HCT116 (cell line): ENCODE measurements at places on chromosomes 6 and 20. TPM values are rescaled to one million over a fixed set of nuclear protein-coding genes. Genes with fewer than 3 reads are reported as not detected.

CRISP3 gene
- not detected for total RNA-seq

TFAP2A gene
- 24.3 TPM for total RNA-seq

DNA sequence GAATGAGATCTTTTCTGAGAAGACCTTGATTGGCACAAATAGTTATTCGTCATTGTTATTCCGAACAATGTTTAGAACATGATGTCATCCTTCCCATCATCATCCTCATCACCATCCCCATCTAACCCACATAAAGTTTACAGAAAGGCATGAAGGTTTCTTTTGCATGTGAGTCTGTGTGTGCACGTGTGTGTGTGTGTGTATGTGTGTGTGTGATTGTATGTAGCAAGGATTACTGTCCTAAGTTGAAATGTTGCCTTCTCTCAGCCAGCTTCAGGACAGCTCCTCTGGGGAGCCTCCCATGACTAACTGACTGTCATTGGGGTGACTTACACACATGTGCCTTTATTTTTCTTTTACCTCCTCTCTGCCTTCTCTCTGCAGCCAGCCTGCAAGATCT is 113.5 kb downstream of the SLC22A3 start:
- no peak for DNase-seq
- no peak overlapping the region for H3K4me3 ChIP-seq

GRCh38 chr6:98067375-98067774 is 767.0 kb upstream of the POU3F2 start:
- H3K4me1 ChIP-seq = no peaks in the 10 kb centered on the region
- H3K4me3 ChIP-seq = no peak overlapping the region
- H3K27ac ChIP-seq = no peak overlapping the region
- H3K36me3 ChIP-seq = no peaks in the 10 kb centered on the region

HINT3 gene
- total RNA-seq = 12.7 TPM

DNA sequence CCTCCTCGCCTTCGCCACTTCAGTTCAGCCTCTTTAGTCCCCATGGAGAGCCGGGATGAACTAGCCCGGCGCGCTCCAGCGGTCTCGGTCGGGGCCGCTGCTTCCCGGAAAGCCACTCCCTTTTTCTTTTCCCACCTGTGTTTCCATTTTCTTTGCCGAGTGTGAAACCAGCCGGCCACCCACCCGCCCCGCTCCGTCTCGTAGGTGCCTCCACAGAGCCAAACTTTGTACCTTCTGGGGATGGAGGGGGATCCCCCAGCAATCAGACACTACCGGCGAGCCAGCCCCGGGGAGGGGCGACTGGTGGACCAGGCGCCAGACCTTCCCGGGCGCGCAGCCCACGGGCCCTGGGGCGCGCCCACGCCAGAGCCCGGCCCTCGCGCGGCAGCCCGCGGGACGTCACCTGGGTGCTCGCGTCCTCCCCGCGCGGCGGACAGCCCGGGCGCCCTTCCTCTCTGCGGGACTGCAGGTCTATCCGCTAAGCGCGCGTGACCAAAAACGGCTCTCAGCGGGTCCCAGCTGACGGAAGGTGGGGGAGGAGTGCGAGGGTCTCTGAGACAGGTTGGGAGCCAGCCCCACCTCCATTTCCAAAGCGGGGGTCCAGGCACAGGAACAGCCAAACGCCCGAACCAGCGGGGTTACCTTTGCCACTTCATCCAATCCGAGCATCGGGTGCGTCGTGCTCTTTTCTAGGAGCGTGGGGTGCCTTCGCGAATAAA is at the start of gene MCHR2:
Gene MCHR2, minus strand, starts transcription at position 691 of the 719 bp plus-strand sequence. CDS start 38,076 bp downstream, outside the sequence.
- DNase-seq = no peak
- H3K27ac ChIP-seq = no peak within 1 kb of the TSS
- H3K4me3 ChIP-seq = no peak within 1 kb of the TSS
- no peaks in the 10 kb centered on the region for H3K27me3 ChIP-seq

DNA sequence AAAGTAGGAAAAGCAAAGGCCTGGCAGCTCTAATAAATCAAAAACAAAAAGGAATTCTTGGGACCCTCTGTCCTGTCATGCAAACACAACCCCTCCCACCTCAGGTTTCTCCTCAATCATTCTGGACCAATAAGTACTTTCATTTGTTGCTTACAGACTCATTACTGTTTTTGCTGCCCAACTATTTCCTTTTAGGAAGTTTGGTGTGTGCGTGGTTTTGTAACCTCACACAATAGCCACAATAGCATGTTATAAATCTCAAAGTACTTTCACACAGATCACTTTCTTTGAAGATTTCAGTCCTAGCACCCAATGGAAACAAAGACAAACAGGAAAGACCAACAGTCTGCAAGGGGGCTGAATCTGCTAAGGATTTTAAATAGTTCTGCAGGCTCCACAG is 4.5 kb downstream of the MRPL14 start:
- no peak overlapping the region for H3K27ac ChIP-seq
- H3K36me3 ChIP-seq = peaks cover 13% of the 10 kb centered on the region; the same call in 1 of the 2 replicates
- H3K4me1 ChIP-seq = peaks cover 12% of the 10 kb centered on the region; the same call in 1 of the 2 replicates
- H3K4me3 ChIP-seq = no peak overlapping the region
- no peak for DNase-seq
- H3K27me3 ChIP-seq = no peaks in the 10 kb centered on the region

DNA sequence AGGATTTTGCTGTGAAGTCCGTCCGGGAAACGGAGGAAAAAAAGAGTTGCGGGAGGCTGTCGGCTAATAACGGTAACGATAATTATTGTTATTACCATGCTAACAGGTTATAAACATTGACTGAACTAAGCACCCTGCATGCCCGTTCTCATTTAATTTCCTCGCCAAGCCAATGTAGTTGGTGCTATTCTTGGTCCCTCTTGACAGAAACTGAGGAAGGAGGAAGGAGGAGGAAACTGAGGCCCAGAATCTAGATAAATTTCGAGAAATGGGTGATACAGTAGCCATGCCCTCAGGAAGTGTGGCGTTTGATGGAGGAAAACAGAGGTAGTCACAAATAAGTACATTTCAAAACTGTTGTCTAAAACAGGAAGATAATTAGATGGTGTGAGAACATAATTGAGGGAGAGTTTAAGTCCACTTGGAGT is 474 bp downstream of the TPX2 start:
- peak overlapping the region; percentile 86 for H3K4me3 ChIP-seq
- no peaks in the 10 kb centered on the region for H3K27me3 ChIP-seq
- H3K27ac ChIP-seq = peak overlapping the region; percentile 85
- H3K36me3 ChIP-seq = peaks cover 14% of the 10 kb centered on the region; the same call in 1 of the 2 replicates
- H3K4me1 ChIP-seq = peaks cover 13% of the 10 kb centered on the region; the same call in 1 of the 2 replicates
- DNase-seq = no peak

- no peaks in the 10 kb centered on the region for H3K27me3 ChIP-seq
- H3K27ac ChIP-seq = no peak overlapping the region
- no peaks in the 10 kb centered on the region for H3K4me1 ChIP-seq
Measured at GRCh38 chr6:128358244-128358776, 162.1 kb downstream of the PTPRK start.

ADGRG6 gene
- 67.9 TPM for total RNA-seq

LY6G5B gene
- total RNA-seq = 15.4 TPM

DNA sequence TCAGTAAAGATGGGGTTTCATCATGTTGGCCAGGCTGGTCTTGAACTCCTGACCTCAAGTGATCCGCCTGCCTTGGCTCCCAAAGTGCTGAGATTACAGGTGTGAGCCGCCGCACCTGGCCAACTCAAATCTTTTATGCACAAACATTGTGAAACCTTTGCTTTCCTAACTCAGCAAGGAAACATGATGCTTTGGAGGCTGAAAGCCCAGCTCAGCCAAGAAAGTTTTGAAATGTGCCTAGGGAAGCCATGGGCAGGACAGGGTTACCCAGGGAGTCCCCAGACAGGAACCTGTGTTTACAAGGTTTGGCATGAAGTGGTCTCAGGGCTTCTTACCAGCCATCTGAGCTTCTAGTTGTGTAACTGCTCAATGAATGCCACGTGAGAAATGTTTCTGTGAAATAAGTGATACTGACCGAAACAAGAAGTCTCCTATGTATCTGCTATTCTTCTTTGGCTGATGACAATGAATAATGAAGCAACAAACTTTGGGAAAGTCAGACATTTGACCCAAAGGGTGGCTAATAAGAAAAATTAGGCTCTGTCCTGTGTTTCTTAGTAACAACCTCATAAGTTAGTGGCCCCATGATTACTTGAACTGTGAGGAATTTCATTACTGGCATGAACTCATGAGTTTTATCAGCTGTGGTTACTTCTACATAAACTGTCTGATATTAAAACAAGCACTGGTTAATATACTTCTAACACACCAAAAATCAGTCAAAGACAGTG is 163.5 kb downstream of the KIF6 start:
- H3K27ac ChIP-seq = no peak overlapping the region
- no peak overlapping the region for H3K4me3 ChIP-seq
- no peak for DNase-seq
- H3K36me3 ChIP-seq = no peaks in the 10 kb centered on the region
- no peaks in the 10 kb centered on the region for H3K4me1 ChIP-seq

HLA-DQB2 gene
- total RNA-seq = 1.8 TPM

FRK gene
- total RNA-seq = 3.7 TPM

DNA sequence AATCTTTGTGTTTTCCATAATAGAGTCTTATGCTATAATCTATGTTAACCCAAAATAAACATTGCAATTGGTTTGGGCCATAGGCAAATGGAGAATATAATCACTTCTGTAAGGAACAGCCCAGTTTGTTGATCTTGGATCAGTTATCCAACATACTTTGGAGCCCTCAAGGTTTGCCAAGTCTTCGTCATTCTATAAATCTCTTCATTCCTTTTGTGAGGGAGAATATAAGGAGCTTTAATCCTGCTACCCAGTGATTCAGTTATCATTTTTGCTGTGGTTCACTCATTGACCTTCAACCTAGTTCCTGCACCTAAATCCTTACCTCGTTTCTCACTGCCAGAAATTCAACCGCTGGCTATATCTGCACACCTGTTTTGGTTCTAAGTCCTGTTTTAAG is 500.3 kb upstream of the PTCHD4 start:
- DNase-seq = no peak
- no peak overlapping the region for H3K4me3 ChIP-seq
- H3K4me1 ChIP-seq = no peaks in the 10 kb centered on the region
- no peak overlapping the region for H3K27ac ChIP-seq

SLC32A1 gene
- not detected for total RNA-seq

NRSN1 gene
- total RNA-seq = not detected

LPIN3 gene
- 18.5 TPM for total RNA-seq

MEI4 gene
- not detected for total RNA-seq

PSORS1C1 gene
- 9.8 TPM for total RNA-seq

DNA sequence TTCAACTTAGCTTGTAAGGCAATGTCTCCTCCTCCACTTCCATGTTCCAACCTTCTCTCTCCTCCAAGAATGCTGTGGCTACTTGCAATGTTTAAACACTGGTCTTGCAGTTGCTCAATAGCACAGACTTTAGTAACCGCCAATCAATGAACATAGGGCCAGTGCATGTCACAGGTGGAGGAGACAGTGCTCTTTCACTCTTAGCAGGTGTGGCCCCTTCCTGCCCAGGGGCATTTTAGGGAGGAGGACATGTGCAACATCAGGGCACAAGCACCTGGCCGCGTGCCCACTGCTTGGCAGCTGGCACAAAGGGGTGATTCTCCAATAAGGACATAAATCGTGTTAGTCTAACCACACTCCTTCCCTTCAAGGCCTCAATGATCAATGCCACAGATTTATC is 41.3 kb downstream of the ADGRF1 start:
- H3K27me3 ChIP-seq = no peaks in the 10 kb centered on the region
- H3K27ac ChIP-seq = no peak overlapping the region
- H3K4me3 ChIP-seq = no peak overlapping the region
- DNase-seq = no peak
